ENCODE measurements at places on chromosomes 7 and 10. TPM values are rescaled to one million over a fixed set of nuclear protein-coding genes. Genes with fewer than 3 reads are reported as not detected.

The DKK1 gene
- 86.2 TPM for total RNA-seq

The INA gene
- 0.18 TPM for total RNA-seq

The SORCS1 gene
- not detected for total RNA-seq

The CCDC3 gene
- total RNA-seq, result 2.2 TPM

The PTPN20 gene
- total RNA-seq, result not detected

The DPYSL4 gene
- total RNA-seq, result 14.7 TPM

The CPA4 gene
- total RNA-seq, result 0.27 TPM

The HSPA12A gene
- total RNA-seq, result 0.28 TPM

The NRG3 gene
- 0.19 TPM for total RNA-seq

The MUC12 gene
- total RNA-seq, result not detected

The ZMIZ1 gene
- 5.7 TPM for total RNA-seq

The FUOM gene
- 17.0 TPM for total RNA-seq

The PRTFDC1 gene
- total RNA-seq, result 6.5 TPM

The ZSCAN25 gene
- total RNA-seq, result 15.1 TPM

The INPP5F gene
- 18.8 TPM for total RNA-seq

The TRIM50 gene
- total RNA-seq, result not detected

The ASB10 gene
- not detected for total RNA-seq

The SPACDR gene
- 1.3 TPM for total RNA-seq

The UPK3B gene
- 0.27 TPM for total RNA-seq

The SKIDA1 gene
- 0.36 TPM for total RNA-seq

The FRAT1 gene
- 2.3 TPM for total RNA-seq

The DNAJB6 gene
- 109 TPM for total RNA-seq

The SGMS1 gene
- total RNA-seq, result 39.2 TPM

The DYDC2 gene
- total RNA-seq, result not detected

The CUZD1 gene
- total RNA-seq, result 0.54 TPM

The FIGNL1 gene
- 29.9 TPM for total RNA-seq

The PILRA gene
- not detected for total RNA-seq

The CLDN3 gene
- 0.09 TPM for total RNA-seq

The MGAM2 gene
- total RNA-seq, result under 0.01 TPM

The DCLRE1A gene
- total RNA-seq, result 5.3 TPM

The ACBD7 gene
- 1.4 TPM for total RNA-seq

The CTNNA3 gene
- total RNA-seq, result not detected

The PRR15 gene
- 0.45 TPM for total RNA-seq

The UCMA gene
- total RNA-seq, result not detected

The ADRB1 gene
- total RNA-seq, result not detected

The FAM13C gene
- total RNA-seq, result 0.66 TPM

The MEIG1 gene
- total RNA-seq, result not detected

The FAM25G gene
- not detected for total RNA-seq

The ASB4 gene
- not detected for total RNA-seq

The SHTN1 gene
- total RNA-seq, result 3.4 TPM

The EN2 gene
- total RNA-seq, result 0.09 TPM

The C7orf57 gene
- total RNA-seq, result 0.09 TPM

The ZP3 gene
- 1.1 TPM for total RNA-seq

The SHLD2 gene
- total RNA-seq, result 18.6 TPM

The ANLN gene
- total RNA-seq, result 64.2 TPM

The NME8 gene
- total RNA-seq, result not detected

The PNLIPRP2 gene
- total RNA-seq, result not detected

The PHKG1 gene
- 0.36 TPM for total RNA-seq

The OAT gene
- 124 TPM for total RNA-seq

The GRM8 gene
- total RNA-seq, result 0.09 TPM

The CYP2C19 gene
- total RNA-seq, result not detected
